ENCODE measurements at places on chromosomes 16 and 17.

- DNase-seq = no peak
Observed at GRCh38 chr17:48143629-48144028, 36.1 kb downstream of the SNX11 start.

GRCh38 chr17:18185832-18186626 lies 2.4 kb downstream of the ALKBH5 start:
- no peak for DNase-seq

- no peak for DNase-seq
Observed at GRCh38 chr16:4386951-4387565, 15.4 kb downstream of the VASN start.

DNA sequence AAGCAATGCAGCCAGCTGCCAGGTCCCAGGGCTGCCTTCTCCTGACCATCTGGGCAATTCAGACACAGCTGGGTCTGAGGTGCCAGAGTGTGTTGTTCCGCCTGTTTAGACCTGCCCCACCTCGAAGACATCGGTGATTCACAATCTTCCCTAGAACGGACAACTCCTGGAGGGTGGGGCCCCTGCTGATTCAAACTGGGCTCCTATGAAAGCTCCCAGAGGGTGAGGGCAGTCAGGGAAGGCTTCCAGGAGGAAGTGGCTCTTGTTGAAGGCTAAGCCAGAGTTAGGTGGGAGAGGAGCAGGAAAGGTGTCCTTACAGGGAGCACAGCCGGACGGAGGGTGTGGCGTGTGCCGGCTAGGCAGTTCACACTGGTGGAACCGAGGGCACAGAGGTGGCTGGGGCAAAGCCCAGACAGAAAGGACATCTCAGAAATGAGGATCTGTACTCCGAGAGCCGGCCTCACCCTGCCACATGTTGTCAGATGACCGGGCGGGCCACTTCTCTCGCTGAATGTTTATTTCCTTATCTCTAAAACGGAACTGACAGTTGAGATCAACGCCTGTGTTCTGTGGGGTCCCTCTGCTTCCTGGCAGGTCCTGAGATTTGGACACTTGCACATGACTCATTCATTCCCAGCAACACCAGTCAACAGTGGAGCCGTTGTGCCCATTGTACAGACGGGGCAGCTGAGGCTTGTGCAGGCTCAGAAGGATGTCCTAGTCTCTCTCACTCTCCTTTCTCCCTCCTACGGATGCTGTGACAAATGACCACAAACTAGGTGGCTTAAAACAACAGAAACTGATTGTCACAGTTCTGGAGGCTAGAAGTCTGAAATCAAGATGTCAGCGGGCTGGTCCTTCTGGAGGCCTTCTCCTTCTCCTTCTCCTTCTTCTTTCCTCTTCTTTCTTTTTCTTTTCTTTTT lies 26.9 kb upstream of the LITAF start:
- no peak for DNase-seq

- DNase-seq = no peak
Observed at GRCh38 chr16:10333321-10334032, 52.4 kb upstream of the ATF7IP2 start.

DNA sequence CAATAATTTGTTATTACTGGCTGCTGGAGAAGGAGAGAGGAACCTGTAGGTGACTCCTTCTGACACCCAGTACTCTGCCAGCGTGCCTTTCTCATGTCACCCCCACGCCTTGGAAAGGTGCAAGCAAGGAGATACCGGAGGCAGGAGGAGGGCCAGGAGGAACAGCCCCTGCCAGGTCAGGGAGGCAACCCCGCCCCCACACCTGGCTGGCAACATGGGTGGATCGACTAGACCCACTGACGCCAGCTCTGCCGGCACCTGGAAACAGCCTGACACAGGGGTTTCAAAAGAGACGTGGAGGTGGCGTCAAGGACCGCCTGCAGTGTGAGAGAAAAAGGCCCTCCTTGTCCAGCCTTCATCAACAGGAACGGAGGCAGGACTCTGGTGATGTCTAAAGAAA lies 62.3 kb downstream of the CYB5B start:
- no peak for DNase-seq

DNA sequence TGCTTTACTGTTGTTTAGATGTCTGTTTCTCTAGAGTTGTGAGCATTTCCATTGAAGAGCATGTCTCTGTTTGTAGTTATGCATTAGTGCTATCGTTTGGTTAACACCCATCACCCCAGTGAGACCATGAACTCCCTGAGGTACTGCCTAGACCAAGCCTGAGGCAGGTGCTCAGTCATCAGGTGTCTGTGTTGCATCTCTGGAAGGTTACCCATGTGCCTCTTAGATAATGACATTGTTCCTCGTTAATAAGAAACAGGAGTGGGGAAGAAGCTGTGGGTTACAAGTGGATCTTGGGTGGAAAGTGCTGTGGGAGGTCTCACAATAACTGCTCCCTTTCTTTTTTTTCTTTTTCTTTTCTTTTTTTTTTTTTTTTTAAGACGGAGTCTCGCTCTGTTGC lies 18.3 kb downstream of the DNAJA3 start:
- DNase-seq = no peak

- DNase-seq = no peak
Observed at GRCh38 chr16:70267516-70267915, 15.8 kb upstream of the EXOSC6 start.

- no peak for DNase-seq
Observed at GRCh38 chr17:535198-535597, 179.4 kb downstream of the VPS53 start.

GRCh38 chr17:38575781-38576180 lies 30.0 kb downstream of the SRCIN1 start:
- DNase-seq = no peak

- no peak for DNase-seq
Observed at GRCh38 chr16:14476183-14476582, 153.9 kb downstream of the PARN start.

DNA sequence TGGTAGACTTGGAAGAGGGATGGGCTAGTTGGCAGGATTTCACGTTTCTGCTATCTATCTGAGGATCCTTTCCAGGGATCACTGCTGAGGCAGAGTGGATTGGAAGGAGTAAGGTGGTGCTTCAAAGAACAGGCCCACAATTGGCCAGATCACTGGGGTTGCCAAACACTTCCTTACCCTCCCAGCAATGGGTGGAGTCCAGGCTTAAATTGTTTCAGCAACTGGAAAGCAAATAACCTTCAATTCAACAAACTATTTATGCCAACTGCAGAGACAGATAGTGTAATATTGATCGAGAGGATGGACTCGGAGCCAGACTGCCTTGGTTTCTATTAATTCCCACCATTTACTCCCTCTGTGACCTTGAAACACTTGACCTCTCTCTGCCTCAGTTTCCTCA lies 2.1 kb downstream of the ARRB2 start:
- no peak for DNase-seq

DNA sequence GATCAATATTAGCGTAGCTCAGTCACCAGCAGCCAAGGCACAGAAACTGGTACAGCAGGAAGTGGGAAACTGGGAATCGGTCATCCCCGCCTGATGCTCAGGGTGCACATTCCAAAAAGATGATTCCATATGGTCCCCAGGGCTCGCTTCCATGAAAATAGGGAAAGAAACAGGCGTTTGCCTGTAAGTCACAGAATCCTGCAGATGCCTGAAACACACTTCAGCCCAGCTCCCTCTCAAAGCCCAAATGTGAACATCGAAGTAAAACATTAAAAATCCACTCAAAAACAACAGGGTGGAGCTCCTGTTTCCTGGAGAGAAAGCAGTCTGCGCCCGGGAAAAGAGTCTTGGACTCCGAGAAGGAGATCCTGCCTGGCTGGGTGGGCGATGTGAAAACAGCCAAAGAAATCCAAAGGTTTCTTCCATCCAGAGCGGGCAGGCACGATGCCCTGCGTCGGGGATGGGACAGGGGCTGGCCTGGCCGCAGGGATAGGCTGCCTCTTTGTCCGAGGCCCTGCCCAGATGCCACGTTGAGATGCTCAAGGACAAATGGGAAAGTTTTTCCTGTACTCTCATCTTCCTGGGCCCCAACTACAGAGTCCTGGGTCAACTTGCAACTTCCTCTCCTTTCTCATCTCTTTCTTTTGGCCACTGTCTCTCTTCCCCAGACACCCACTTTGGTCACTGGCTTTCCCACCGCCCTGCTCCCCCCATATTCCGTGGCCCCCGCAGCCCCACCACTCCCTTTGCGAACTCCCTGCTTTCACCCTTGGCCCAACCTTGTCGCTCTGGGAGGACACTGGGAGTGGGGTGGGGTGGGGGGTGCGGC lies 743 bp downstream of the WIPI1 start:
- no peak for DNase-seq

DNA sequence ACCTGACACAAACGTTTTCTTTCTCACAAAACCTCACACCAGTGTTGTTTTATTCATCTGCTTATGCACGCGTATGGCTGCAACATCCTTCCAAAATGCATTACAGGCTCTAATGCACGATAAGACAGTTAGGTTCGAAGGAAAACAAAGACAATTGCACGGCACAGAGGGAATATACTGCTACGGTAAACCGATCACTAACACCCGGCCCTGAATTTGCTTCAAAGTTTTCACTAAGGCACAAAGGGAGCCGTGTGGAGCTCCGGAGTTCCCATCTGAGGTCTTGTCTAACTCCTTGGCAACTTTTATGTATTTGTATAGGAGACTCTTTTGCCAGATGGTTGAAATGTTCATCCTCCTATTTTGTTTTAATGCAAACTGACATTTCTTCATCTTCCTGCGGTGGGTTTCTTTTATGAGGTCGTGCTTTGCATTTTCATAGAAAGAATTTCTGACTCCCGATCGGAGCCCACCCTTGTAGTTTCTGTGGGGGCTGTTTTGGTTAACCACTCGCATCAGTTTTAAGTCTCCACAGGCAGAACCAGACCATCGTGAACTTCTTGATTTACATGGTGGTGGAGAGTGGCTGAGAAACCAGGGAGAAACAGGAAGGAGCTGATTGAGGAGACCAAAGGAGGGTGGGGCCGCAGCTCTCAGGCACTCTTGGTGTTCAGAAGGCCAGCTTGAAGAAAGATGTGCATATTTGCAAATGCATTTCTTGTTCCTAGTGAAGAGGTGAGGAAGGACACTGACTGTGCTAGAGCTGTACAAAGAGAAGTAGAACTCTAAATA lies 516.8 kb downstream of the MAF start:
- no peak for DNase-seq

All from NCI-H1417 treated with DMSO at 0.1 percent for 48 hours (cell line).